ENCODE measurements at places on chromosomes 13 and 19.
A peak's percentile ranks its signal among the peaks of the same experiment; 100 is the strongest.

DNA sequence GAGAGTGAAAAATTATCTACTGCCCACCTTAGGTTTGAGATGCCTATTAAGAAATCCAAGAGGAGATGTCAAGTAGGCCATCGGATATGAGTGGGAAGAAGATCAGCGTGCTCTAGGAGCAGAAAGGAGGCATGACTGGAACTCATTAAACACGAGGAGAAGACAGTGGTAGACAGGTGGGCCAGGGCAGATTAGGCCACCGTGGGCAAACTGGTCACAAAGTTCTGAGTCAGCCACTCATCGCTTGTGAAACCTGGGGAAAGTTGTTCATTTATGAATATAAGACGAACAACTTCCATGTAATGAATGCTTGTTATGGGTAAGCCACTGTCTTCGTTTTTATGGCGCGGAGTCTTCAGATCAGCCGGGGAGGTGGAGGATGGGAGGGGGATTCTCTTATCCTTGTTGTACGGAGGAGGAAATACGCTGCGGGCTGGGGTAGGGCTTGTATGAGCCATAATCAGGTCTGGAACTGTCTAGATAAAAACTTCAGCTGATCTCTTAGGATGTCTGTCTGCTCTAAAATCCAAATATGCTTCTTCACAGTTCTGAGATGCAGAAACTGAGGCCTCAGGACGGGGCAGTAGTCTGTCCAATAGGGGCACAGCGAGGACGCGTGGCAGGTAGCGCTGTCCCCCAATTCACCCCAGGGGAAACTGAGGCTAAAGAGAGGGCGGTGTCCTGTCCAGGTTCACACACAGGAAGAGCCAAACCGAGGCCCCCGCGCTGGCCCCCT, 1.1 kb upstream of the ZNF444 start:
- no peak for DNase-seq

DNA sequence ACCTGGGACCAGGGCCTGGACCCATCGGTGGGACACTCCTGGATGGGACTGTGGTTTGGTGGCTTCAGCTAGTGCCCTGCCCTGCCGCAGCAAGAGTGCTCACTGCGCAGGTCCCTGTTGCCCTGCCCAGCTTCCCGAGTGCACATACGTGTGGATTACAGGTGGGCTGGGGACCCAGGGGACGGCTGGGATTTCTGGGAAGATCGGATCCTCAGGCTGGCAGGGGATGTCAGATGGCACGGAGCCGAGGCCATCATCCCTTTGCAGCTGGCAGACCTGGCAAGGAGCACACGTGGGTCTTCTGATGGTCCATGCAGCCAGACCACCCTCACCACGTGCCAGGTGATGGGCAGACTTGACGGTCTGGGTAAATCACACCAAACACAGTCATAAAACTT, 69.3 kb downstream of the CHST8 start:
- DNase-seq = no peak

DNA sequence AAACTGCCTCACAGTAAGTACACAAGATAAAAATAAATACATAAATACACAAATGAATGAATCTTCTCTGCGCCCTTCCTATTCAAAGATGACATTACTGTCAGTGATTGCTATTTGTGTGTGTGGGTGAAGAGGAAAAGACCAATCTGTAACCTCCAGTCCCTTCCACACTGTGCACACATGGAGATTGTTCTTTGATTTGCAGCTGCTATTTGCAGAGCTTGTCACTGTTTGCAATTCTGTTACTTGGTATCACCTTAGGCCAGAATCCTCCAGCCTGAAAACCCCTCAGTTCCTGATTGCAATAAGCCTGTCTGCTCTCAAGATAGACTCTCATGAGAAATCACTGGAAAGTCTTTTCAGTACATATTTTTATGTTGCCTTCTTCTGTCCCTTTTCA, 1314.9 kb downstream of the PCDH9 start:
- peak; percentile 1 for DNase-seq

- DNase-seq = no peak
Observed at GRCh38 chr13:102183509-102184182, 218.2 kb downstream of the FGF14 start.
